ENCODE measurements at places on chromosomes 11 and 22.

GRCh38 chr11:19679952-19680828 is 32.4 kb upstream of the NAV2 start:
- no peak for DNase-seq

DNA sequence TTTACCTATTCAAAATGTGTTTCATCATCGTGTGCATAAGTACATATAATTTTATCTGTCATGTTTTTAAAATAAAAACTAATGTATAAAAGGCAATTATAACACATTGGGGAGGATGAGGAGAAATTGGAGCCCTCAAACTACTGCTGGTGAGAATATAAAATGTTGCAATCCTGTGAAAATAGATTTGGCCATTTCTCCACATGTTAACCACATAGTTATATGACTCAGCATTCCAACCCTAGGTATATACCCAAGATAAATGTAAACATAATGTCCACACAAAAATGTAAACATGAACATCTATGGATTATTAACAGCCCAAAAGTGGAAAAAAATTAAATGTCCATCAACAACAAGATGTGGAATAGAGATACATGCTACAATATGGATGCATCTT is 928.0 kb upstream of the FAT3 start:
- DNase-seq: no peak

- DNase-seq: no peak
Observed at GRCh38 chr11:16791191-16791961, 52.9 kb downstream of the C11orf58 start.

DNA sequence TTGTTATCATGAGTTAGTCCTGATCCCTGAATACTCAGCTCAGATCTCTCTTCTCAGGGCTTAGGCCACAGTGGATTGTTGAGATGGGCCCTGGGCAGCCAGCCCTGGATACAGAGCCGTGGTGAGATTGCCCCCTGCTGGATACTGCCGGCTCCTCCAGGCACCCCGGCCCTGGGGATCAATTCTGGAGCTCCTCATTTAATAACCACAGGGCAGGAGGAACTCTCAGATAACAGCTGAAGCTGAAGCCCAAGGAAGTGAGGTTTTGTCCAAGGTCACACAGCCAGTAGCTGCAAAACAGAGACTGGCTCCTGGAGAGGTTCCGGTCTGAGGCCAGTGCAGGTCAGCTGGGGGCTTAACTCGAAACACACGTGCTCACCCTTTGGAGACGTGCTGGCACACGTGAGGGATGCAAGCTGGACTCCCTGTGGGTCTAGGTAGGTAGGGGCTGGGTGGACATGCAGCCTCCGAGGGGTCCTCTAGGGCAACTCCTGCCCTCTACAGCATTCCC is 16.0 kb downstream of the USH1C start:
- no peak for DNase-seq

DNA sequence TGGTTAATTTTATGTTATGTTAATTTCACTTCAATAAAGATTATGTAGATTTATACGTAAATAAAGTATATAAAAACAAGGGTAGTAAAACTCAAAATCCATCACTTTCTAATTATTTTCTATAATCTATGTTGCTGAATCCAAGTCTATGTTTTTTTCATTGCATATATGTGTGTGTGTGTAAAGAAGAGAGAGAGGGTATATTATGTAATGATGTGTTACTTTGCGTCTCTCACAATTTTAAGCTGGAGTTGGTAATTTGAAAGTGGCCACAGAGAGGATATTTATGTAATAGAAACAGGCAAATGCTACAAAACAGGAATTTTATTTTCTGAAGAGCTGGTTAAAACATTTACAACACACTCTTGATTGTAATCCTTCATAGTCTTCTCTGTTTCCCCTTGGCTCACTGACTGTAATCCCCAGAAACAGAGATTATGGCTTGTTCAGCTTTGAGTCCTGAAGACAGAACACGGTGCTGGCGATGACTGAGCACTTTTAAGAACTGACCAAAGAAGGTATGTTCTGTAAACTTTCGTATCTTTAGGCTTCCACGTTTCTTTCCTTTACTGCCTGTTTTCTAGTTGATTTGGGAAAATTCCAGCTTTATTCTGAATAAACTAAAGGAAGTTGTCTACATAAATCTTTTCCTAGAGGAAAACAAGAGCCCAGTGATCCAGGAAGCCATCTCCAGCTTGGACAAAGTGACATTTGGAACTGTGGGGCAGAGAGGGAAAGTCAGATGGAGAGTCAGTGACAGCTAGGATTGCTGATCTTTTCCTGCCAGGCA is 43.6 kb downstream of the OR2AG2 start:
- DNase-seq: no peak

DNA sequence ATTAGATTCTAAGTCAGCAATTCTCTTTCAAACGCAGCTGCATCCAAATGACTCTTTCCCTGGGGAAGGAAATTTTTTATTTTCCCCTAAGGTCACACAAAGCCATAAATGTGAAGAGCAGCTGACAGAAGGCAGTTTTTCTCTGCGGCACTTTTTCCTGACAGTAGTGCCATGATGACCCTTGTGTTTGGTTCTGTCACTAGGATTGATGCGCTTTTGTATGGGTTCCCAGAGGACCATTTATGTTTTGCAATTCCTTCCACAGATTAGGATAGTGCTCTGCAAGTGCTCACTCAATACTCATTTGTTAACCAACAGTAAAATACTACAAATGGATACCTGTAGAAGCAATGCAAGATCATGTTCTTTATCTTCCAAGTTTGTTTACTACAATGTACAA is 359.6 kb upstream of the CTSC start:
- no peak for DNase-seq

DNA sequence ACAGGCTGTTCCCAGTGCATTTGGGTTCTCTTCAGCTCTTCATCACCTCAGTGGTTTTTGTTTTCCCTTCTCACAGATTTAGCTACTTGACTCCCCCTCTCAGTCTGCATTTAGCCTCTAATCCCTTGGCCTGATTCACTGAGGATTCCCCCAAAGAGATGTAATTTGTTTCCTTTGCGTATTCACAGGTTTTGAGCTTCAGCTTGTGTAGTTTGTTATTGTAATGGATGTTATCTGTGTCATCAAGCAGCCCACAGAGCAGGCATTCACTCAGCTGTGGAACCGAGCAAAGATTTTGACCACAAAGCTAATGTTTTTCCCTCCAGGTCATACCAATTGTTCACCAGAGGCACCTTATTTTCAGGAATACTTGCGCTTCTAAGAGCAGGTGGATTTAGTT is 6.4 kb upstream of the ME3 start:
- DNase-seq: no peak

DNA sequence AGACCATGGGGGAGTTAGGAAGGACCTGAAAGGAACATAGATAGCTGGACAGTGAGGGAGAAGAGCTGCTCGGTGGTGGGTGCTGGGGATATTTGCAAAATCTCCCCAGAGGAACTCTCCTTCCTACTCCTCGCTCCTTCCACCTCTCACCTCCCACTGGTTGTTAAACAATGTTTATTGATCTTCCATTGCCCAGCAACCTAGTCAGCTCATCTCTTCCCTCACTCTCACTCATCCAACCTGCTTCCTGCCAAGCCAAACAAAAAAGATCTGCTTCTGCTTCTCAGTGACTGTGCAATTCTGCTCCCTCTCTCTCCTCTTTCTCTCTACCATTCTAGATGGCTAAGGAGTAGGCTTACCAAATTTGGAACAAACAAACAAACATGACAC is 115.0 kb downstream of the SLC1A2 start:
- no peak for DNase-seq

GRCh38 chr22:41831828-41832552 is 915 bp upstream of the SREBF2 start:
- DNase-seq: no peak

GRCh38 chr11:77267962-77268361 is 33.5 kb downstream of the GDPD4 start:
- no peak for DNase-seq

- DNase-seq: peak; percentile 6
Observed at GRCh38 chr11:13776134-13776815, 107.8 kb downstream of the FAR1 start.

- no peak for DNase-seq
Observed at GRCh38 chr11:28903716-28904115, 795.5 kb downstream of the METTL15 start.

DNA sequence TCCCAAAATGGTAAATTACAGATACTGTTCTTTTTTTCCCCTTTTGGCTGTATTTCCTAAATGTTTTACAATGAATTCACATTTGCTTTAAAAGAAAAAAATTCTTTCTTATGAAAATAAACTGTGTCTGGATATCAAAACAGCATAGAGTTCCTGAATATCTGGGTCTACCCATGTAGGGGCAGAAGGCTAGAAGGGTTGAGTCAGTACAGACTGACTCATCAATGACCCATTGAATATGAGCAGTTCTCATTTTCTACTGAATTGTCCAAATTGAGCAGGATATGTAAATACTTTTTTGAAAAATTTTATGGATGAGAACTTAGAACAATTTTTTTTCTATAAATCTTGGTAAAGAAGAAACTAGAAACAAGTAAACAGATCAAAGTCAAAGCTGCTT is 16.3 kb upstream of the C11orf87 start:
- no peak for DNase-seq

GRCh38 chr22:17639247-17639741 is 737 bp downstream of the BCL2L13 start:
- DNase-seq: no peak

Data from effector memory CD4-positive, alpha-beta T cell (primary cell).